SIG-M5 (cell line): ENCODE measurements at places on chromosomes 11 and 22.

DNA sequence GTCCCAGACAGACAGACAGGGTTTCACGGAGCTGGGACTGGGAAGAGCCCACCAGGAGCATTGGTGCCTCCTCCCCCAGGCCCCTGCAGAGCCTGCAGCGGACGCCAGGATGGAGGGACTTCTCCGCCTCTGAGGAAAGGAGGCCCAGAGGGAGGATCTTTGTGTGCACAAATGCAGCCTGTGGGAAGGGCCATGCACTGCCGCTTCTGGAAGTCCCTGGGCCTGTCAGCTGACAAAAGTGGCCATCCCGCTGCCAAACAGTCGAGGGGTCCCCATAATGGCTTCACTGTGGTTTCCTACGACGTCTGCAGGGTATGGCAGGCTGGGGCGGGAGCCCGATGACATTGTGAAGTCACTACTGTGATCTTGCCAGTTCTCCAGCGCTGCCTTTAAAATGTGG is 73.8 kb downstream of the TP53I11 start:
- no peak for DNase-seq

DNA sequence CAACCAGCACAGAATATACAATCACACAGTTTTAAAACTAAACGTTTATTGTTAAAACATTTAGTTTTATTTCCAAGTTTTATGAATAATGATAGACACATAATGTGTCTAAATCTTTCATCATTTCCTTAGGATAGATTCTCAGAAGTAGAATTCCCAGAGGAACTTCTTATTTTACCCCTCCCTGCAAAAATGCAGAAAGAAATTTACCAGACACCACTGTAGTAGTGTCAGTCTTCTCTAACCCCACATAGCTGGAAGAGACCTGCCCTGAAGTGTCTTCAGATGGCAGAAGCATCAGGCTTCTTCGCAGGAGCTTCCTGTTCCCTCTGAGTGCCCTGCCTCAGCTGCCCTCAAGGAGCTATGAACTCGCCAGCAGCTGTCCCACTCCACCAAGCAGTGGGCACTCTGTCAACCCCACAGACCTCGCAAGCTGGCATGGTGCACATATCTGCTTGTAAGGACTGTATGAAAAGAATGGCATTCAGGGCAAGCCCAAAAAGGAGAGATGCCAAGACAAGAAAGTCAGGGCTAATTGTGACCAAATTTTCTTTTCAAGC is 28.5 kb upstream of the PAK1 start:
- DNase-seq, result no peak

- DNase-seq, result no peak
Measured at GRCh38 chr11:67644472-67645418, 5.2 kb upstream of the TBX10 start.

DNA sequence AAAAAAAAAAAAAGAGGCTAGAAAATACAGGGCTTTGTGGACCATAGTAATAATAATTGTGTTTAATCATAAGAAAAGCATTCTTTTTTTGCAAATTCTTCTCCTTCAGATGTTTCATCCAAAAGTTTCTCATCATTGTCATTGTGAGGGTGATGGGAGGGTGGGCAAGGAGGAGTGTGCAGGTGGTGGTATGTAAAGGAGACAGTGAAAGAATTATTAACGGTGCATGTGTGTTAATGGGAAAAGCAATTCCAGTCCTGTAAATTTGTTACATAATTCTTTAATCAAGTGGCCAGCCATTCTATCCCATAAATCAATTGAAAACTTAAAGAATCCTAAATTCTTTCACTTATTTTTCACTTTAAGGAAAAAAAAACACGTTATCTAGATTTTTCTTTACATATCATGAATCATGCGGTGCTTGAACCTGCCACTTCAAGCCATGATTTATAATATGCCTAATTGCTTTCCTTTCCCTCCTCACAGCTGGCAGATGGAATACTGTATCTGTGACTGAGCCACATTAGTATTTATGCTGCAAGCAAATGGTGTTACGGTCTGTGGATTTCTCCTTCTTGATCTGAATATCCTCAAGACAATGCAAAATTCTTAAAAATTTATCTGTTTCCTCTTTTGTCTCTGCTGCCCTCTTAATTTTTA is 318.5 kb downstream of the JRKL start:
- no peak for DNase-seq

GRCh38 chr11:104098555-104098954 is 62.1 kb downstream of the DDI1 start:
- no peak for DNase-seq

- no peak for DNase-seq
Measured at GRCh38 chr11:9803685-9804418, 140.0 kb downstream of the SWAP70 start.

DNA sequence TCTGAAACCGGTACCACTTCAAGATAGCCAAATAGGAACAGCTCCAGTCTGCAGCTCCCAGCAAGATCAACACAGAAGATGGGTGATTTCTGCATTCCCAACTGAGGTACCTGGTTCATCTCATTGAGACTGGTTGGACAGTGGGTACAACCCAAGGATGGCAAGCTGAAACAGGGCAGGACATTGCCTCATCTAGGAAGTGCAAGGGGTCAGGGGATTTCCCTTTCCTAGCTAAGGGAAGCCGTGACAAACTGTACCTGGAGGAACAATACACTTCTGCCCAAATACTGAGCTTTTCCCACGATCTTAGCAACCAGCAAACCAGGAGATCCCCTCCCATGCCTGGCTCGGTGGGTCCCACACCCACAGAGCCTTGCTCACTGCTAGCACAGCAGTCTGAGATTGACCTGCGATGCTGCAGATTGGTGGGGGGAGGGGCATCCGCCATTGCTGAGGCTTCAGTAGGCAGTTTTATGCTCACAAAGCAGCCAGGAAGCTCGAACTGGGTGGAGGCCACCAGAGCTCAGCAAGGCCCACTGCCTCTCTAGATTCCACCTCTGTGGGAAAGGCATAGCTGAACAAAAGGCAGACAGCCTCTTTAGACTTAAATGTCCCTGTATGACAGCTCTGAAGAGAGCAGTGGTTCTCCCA is 59.9 kb upstream of the C11orf58 start:
- no peak for DNase-seq

DNA sequence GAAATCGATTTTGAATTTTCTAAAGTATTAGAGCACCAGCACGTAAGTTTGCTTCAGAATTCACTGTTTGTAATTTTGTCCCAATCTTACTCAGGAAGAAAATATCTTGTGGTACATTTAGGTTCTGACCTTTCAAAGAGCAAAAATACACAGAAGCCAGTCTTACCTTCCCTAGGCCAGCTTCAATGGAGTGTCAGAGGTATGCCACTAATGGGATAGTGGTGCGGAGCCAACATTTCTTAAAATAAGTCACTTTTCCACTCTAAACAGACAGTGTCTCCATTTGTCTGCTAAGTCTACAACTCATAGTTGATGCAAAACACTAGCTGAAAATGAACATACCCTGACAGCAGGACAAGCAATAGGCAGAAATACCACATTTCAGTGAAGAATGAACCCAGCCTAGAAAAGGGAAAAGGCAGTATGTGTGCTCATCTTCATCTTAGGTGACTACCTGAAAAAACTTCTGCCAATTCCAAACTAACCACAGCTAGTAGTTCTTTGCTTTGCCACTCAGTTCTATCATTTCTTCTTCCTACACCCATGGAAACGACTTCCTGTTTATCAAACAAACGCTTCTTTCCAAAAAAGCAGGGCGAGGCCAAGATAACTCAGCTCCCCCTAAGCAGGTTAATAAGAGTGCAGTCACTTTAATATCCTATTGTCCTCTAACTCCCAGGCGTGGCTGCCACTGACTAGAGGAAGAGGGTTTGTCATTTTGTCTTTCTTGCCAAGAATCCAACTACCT is 94.0 kb upstream of the APOA1 start:
- no peak for DNase-seq
